ENCODE measurements at places on chromosomes 3 and 15.

DNA sequence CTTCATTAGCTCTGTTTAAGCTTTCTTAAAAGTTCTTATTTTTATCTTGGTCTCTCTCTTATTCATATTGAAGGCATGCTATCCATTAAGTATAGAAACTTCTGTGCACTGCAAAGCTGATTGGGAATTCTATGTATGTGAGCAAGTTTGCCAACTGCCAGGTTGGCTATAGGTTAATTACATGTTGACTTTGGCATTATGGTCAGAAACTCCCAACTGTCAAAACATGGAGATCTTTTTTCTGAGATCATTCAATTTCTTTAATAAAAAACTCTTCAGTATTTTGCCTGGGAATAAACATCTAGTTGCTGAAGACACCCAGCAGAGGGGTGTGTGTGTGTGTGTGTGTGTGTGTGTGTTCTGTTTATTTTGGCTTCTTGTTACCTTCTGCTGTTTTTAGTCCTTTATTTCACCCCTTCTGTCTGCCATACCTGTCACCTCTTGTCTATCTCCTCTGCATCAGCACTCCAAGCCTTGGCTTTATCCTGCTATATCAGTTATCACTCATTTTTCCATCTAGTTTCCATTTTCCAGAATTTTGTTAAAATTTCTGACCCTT is 1.3 kb upstream of the ARL14 start:
- no peak for DNase-seq

GRCh38 chr3:132625613-132626012 is 28.5 kb downstream of the ACKR4 start:
- no peak for DNase-seq

DNA sequence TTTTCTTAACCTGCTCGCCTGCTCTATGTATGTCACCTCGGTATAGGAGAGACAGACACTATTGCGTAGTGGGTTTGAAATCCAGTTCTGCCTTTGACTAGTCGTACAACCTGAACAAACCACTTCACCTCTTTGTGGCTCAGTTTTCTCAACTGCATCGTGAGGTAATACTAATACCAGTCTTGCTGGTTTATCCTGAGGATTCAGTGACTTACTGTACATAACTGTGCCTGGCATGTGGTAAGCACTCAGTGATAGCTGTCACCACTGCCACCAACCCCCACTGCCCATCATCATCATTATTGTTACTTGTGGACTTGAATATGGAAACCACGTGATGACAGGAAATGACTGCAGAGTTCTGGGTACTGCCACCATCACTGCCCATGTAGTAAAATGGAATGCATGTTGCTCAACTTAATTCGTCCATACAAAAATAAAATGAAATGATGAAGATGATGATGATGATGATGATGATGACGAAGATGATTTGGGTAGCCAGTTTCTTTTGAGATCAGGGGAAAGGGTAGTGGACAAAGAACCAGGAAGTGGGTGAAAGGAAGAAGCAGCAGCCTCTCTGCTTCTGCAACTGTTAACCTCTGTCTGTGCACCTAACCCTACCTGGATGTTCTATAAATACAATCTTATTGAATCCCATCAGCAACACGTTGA is 228.1 kb downstream of the FEZF2 start:
- DNase-seq = no peak

GRCh38 chr3:166900866-166901577 is 479.1 kb downstream of the ZBBX start:
- DNase-seq = no peak

GRCh38 chr3:23888617-23889228 is 28.1 kb downstream of the NKIRAS1 start:
- peak; percentile 5 for DNase-seq
